Dorsolateral prefrontal cortex (tissue), 122 donors: ENCODE measurements at places on chromosomes 3 and 15. TPM values are rescaled to one million over a fixed set of nuclear protein-coding genes. Genes with fewer than 3 reads are reported as not detected.

The BFSP2 gene
- not detected for total RNA-seq

The SIDT1 gene
- total RNA-seq = 59.6 TPM

The CASR gene
- 0.07 TPM for total RNA-seq

The IL5RA gene
- total RNA-seq = not detected

The NOX5 gene
- total RNA-seq = 0.17 TPM

The NANOGP8 gene
- total RNA-seq = 2.1 TPM

The FRMD5 gene
- total RNA-seq = 36.2 TPM

The ECE2 gene
- total RNA-seq = 22.2 TPM

DNA sequence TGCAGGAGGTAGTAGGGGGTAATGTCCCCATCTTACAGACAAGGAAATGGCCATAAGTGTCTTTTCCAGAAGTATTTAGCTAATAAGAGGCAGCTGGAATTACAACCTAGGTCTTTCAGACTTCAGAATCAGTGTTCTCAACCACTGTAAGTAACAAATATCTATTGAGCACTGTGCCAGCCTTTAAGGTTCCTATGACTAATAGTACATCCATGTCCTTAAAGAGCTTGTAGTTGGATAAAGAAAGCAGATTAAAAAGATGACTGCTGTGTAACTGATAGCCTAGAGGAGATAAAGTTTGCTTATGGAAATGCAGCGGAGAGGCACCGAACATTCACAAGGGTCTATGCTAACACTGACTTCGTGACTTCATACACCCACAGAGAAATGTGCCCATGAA, 136.0 kb downstream of the KCNMB2 start:
- no peak for DNase-seq

DNA sequence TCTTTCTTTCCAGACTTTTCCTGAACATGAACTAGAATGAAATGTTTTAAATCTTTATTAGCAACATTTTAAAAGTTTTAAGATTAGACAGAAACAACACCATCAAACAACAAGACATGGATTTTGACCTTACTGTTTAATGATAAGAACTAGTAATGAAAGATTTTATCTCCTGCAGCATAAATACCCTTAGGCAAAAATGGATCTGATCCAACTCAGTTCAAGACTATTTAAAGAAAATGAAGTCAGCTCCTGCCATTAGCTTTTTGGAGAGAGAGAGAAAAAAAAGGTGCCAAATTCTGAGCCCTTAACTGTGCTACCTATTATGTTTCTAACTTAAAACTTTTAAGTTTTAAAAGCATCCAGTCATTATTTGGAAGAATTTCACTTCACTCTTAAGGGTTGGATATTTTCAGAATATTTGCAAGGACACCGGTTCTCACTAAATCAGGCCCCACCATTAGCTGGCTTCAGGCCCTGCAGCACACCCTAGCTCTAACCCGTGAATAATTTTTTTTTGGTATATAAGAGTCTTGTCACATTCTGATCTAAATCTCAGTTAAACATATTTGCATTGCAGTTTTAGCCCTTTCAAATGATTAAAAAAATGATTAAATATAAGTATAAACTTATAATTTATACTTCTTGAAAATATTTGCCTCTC, 60.0 kb downstream of the NR1I2 start:
- DNase-seq = no peak

DNA sequence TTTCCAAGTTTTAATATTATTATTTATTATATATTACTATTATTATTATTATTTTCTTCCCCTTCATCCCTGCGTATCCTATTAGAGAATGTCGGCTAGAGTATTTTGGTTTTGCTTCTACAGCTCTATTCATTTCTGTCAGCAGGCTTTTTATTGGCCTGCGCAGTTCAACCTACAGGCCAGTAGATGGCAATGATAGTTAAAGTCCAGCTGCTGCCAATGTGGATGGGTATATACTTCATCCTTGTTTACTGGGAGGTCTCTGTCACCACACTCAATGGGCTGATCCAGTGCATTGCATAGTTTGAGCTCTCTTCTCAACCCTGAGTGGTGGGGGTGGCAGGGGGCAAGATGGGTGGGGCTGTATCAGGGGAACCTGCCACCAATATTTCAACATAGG, 799.8 kb downstream of the NSUN3 start:
- DNase-seq = no peak

DNA sequence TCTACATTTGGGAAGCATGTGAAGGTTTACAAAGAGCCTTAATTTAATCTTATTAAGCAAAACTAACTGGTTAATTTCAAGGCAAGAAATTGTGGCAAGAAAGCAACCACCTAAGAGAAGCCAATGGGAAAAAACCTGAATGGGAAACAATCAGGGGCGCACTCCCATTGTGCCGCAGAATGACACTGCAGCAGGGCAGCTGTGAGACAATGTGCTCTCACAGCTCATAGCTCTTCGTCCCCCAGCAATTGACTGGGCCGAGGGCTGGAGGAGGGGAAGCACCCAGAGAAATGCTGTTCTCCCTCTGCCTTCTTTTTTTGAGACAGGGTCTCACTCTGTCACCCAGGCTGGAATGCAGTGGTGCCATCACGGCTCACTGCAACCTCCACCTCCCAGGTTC, 93.3 kb upstream of the RAD18 start:
- DNase-seq = no peak

DNA sequence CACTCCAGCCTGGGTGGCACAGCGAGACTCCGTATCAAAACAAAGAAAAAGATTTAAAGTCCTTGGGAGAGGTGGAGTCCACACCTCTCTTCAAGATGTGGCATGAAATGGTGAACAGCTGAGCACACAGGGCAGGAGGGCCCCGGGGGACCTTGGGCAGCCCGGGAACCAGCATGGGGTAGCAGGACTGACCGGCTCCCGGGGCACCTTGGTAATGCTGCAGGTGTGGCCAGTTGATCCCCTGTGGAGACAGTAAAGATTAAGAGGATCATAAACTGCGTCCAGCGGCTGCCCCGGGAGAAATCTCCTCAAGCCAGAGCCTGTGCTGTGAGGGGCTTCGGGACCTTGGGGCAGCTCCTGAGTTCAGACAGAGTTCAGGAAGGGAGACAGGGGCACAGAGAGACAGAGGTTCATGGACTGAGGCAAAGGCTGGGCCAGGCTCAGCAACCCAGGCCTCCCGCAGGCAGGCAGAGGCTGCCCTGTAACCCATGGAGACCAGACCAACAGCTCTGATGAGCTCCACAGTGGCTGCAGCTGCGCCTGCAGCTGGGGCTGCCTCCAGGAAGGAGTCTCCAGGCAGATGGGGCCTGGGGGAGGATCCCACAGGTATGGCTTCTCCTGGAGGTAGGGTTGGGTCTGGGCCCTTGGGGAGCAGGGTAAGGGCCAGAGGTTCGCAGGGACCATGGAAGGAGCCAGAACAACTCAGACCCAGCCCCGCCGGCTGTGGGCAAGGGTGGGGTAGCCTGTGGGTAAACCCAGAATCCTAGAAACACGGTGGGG, at the start of gene NR2E3:
TSS of gene NR2E3 (plus strand) at position 299 of the 780 bp plus-strand sequence. CDS start at position 489, 190 bp downstream.
- no peak for DNase-seq

DNA sequence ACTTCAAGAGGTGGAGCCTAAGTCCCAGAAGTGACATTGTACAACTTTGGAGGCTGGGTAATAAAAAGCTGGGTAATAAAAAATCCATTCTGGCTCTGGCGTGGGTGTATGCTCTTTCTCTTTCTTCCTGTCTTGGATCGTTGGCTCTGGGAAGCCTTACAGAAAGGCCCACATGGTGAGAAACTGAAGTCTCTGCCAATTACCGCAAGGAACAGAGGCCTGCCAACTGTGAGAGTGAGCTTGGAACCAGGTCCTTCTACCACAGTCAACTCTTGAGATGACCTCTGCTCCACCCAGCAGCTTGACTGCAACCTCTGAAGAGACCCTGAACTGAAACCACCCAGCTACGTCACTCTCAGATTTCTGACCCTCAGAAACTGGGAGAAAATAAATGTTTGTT, 51.0 kb downstream of the NR2F2 start:
- no peak for DNase-seq

DNA sequence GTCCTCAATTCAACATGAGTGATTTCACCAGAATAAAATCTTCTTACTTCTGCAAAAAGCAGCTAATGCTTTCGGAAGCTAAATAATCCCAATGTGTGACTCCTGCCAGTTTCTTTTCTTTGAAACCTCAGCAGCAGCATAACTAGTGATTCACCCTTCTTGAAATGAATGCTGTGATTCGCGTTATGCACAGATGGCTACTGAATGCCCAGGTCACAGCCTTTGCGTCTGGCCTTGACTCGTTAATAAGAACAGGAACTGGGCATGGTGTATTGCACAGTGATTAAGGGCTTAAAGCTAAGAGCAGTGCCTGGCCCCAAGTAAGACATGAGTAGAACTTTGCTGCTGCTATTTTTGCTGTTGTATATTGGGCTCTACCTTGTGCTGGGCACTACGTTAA, 19.0 kb downstream of the CGNL1 start:
- no peak for DNase-seq

GRCh38 chr3:56590814-56591213, 33.8 kb downstream of the CCDC66 start:
- DNase-seq = no peak

- DNase-seq = no peak
These were observed 821 bp upstream of the CCR2 start for GRCh38 chr3:46353090-46353489.

DNA sequence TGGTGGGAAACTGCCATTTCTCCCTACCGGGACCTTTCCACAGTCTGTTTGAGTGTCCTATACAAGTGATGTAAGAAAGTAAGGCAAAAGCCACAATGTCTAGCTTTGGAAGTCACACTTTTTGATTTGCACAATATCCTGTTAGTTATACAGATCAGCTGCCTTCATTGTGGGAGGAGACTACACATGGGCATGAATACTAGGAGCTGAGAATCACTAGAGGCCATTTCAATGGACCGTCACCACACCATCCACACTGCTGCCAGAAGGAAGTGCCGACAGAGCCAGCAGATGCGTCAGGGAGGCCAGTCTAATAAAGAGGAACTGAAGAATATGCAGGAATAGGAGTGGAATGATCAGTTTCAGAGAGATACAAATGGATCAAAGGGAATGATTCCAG, 65.8 kb downstream of the SCN11A start:
- DNase-seq = no peak

DNA sequence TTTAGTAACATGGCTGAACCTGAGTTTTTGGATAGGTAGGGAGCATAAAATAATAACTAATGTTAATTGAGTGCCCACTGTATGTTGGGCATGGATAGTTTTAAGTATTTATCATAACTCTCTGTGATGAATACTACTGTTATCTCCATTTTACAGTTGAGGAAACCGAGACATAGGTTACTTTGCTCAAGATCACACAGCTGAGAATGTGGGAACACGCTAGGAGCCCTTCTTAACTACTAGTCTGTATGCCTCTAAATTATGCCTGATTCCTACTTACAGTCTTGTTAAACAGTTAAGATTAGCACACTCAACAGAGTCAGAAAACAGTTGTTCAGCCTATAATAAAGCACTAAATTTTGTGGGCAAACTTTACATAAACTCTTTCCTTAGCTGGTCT, 2.0 kb upstream of the SIAH2 start:
- DNase-seq = no peak

GRCh38 chr3:36060950-36061349, 319.4 kb upstream of the STAC start:
- no peak for DNase-seq

GRCh38 chr15:77454265-77454664, 33.6 kb downstream of the HMG20A start:
- no peak for DNase-seq

DNA sequence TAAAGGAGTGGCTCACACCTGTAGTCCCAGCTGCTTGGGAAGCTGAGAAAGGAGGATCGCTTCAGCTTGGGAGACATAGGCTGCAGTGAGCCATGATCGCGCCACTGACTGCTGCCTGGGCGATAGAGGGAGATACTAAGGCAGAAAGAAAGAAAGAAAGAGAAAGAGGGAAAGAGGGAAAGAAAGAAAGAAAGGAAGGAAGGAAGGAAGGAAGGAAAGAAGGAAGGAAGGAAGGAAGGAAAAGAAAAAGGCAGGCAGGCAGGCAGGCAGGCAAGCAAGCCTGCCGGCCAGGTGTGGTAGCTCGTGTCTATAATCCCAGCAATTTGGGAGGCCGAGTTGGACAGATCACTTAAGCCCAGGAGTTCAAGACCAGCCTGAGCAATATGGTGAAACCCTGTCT, 15.3 kb downstream of the SLC28A1 start:
- DNase-seq = no peak

DNA sequence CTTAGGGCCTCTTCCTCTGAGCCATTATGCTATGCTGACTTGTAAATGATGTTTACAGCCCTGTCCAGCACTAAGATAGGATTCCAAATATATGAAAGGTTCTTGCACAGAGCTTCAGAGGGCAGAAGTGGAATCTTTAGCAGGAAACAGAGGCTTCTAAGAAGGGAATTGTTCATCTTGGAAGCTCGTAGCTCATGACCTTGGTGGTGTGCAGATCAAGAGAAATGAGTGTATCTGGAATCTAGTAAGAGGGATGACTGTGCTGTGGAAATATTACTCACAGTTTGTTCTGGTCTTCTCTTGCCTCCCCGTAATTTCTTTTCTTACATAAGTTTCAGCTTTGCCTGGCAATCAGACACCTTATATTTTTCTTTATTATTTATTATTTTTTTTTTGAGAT, 175.8 kb downstream of the SPATA16 start:
- no peak for DNase-seq

- no peak for DNase-seq
These were observed 927 bp upstream of the FYTTD1 start for GRCh38 chr3:197748597-197749314.

DNA sequence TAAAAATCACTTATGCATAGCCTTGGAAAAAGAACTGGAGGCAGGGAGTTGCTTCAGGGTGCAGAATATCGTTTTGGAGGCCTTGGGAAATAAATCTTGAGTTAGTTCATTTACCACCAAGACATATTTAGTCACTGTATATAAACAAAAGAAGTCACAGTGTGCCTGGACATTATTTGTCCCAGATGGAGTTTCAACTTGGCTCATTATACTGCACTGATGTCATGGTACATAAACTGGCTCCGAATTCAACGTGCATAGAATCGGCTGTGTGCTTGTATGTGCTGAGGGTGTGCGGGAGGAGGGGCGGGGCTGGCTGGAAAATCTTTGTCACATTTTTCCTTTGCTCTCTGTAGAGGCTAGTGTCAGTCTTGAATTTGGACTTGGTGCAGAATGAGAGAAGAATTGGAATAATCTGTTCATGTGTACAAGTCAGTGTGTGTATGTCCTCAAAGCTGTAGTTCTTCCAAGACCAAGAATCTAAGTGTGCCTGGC, 86.6 kb downstream of the FNDC3B start:
- DNase-seq = no peak

DNA sequence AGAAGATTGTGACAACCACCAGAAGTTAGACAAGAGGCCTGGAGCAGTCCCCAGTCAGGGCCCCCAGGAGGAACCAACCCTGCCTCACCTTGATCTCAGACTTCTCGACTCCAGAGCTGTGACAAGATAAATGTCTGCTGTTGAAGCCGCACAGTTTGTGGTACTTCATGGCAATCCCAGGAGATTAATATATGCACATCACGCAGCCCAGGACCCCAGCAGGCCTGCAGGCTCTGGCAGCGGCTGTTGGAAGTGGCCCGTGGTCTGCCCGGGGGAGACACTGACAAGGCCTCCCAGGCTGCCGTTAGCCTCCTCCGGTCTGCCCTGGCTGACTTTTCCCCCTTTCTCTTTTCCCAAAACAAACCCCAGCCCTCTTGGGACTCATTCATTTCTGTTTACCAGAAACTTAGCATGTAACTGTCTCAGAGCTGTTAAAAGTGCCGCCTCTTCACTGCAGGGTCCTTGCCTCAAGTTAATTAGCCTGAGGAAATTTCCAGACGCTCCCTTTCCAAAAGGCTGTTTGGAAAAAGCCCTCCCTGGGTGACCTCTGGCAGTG, 183.5 kb upstream of the LYSMD4 start:
- no peak for DNase-seq
